ENCODE measurements at places on chromosomes 7 and 10.

DNA sequence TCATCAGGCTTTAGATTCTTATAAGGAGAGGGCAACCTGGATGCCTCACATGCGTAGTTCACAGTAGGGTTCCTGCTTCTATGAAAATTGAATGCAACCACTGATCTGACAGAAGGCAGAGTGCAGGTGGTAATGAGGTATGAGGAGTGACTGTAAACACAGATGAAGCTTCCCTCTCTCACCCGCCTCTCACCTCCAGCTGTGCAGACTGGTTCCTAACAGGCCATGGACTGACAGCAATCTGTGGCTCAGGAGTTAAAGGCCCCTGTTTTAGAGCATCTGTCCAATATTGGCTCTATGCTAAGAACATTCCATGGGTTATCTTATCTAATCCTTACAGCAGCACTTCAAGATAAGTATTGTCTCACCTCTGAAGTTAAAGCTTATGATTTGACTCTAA is 213.5 kb upstream of the NRP1 start:
- no peaks in the 10 kb centered on the region for H3K4me1 ChIP-seq
- DNase-seq = no peak
- H3K36me3 ChIP-seq = no peaks in the 10 kb centered on the region
- H3K27me3 ChIP-seq = no peaks in the 10 kb centered on the region
- H3K27ac ChIP-seq = no peak overlapping the region

GRCh38 chr7:68269405-68269804 is 1272.8 kb downstream of the TYW1 start:
- DNase-seq = no peak
- H3K4me1 ChIP-seq = no peaks in the 10 kb centered on the region
- H3K27ac ChIP-seq = no peak overlapping the region
- H3K36me3 ChIP-seq = no peaks in the 10 kb centered on the region
- H3K4me3 ChIP-seq = no peak overlapping the region
- no peaks in the 10 kb centered on the region for H3K27me3 ChIP-seq

DNA sequence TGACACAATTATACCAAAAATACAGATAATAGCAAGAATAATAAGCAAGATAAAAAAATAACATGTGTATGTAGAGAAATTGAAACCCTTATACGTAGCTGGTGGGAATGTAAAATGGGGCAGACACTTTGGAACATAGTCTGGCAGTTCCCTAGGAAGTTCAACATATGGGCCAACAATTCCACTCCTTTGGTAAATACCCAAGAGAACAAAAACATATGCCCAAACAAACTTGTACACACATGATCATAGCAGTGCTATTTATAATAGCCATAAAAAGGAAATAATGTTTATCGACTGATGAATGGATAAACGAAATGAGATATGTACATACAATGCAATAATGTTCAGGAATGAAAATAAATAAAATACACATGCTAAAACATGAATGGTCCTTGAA is 462.4 kb upstream of the SORCS1 start:
- no peaks in the 10 kb centered on the region for H3K27me3 ChIP-seq
- H3K27ac ChIP-seq = no peak overlapping the region
- H3K4me3 ChIP-seq = no peak overlapping the region
- DNase-seq = no peak
- no peaks in the 10 kb centered on the region for H3K4me1 ChIP-seq
- no peaks in the 10 kb centered on the region for H3K36me3 ChIP-seq

DNA sequence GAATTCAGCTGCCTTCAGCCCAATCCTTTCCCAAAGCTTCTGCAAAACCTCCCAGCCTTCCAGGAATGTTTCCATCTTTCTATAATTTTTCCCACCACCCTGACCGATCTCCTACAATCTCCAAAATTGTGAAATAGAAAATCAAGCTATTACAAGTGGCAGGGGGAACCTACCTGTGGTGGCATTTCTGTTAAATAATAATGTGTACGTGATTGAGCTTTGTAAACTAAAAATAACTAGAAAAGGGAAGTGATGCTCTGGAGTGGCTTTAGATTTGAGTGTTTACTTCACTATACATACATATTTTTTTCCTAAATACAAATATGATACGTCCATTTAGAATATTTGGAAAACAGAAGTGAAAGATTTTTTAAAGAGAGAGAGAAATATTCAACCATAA is 593.6 kb downstream of the GRM8 start:
- no peaks in the 10 kb centered on the region for H3K36me3 ChIP-seq
- no peaks in the 10 kb centered on the region for H3K4me1 ChIP-seq
- no peak overlapping the region for H3K4me3 ChIP-seq
- H3K27ac ChIP-seq = no peak overlapping the region
- no peak for DNase-seq

- H3K27me3 ChIP-seq = no peaks in the 10 kb centered on the region
- peak overlapping the region; percentile 95 for H3K27ac ChIP-seq
- no peak for DNase-seq
- peaks cover 22% of the 10 kb centered on the region for H3K4me1 ChIP-seq
- H3K4me3 ChIP-seq = peak overlapping the region; percentile 25
- no peaks in the 10 kb centered on the region for H3K36me3 ChIP-seq
These were observed 2.2 kb upstream of the SKIDA1 start for GRCh38 chr10:21527598-21528235.

DNA sequence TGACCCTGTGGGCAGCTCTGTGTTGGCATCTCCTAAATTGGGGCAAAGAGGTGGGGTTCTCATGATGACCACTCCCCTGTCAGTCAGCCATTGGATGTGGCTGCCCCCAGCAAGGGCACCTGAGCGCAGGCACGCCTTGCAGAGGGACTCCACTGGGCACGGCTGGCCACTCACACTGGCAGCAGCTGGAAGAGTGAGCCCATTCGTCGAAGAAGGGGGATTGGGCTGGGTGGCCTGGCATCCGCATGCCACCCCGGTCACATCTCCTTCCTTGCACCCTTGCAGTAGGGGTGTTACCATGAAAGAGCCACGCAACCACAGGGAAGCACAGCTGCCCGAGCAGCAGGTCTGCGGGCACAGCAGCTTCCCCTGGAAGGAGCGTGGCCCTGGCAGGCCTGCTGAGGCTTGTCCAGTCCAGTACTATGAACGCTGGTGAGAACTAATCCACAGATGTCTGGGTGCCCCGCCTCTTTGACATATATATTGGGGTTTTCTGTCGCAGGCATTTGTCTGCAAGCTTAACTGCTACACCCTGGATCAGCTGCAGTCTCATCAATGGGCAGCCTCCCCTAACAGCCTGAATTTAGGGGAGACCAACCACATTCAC is 25.7 kb upstream of the GRB10 start:
- no peaks in the 10 kb centered on the region for H3K36me3 ChIP-seq
- peaks cover 25% of the 10 kb centered on the region for H3K4me1 ChIP-seq
- H3K4me3 ChIP-seq = no peak overlapping the region
- no peak for DNase-seq
- H3K27me3 ChIP-seq = no peaks in the 10 kb centered on the region
- H3K27ac ChIP-seq = no peak overlapping the region

DNA sequence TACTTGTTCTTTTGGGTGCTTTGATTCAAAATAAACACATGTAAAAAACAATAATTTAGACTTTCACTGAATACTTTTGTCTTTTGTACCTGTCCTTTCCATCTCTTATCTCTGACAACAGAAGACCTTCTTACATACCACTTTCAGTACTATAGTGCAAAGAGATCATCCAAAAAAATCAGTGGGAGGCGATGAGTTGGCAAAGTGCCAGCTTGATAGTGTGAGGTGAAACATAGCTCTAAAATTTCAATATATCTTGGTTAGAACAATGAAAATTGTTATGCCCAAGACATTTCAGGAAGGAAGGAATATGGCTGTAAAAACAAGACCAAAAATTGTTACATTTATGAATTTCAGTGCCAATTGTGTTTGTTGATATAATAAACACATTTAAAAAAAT is 390.2 kb upstream of the COBL start:
- no peak overlapping the region for H3K27ac ChIP-seq
- no peaks in the 10 kb centered on the region for H3K27me3 ChIP-seq
- no peaks in the 10 kb centered on the region for H3K36me3 ChIP-seq
- no peak for DNase-seq

- H3K27me3 ChIP-seq = no peaks in the 10 kb centered on the region
- H3K4me3 ChIP-seq = no peak overlapping the region
- no peaks in the 10 kb centered on the region for H3K36me3 ChIP-seq
- no peak overlapping the region for H3K27ac ChIP-seq
- H3K4me1 ChIP-seq = no peaks in the 10 kb centered on the region
- no peak for DNase-seq
These were observed 180.3 kb upstream of the MYO3A start for GRCh38 chr10:25753776-25754175.

DNA sequence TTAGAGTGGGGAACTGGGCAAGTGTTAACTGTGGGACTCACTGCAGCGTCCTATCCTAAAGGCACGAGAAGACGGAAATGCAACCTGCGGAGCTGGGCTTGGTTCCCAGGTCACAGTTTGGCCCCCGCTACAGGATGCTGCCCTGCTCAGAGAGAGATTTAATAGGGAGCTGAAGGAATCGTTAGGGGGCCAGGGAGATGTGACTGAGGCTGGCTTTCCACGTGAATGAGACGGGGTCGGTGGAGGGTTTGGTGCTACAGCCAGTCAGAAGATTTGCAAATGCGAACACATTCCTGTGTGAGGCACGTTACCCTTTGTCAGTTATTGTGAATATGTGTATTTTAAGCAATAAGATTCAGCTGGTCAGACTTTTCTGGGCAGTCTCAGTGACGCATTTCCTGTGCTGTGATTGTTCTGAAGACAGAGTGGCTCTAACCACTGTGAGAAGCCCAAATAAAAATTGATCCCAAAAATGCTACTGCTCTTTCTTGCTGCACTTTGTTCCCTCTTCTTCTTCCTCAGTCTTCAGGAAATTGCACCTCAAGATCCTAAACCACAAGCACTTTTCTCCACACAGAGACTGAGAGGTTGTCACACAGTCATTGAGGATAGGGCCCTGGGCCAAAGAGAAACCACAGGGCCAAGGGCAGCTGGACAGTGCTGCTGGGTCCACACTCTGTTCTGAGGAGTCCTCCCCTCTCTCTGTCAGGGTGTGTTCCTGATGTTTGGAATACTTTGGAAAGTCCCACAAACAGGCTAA is 21.2 kb downstream of the CYP17A1 start:
- no peaks in the 10 kb centered on the region for H3K27me3 ChIP-seq
- peaks cover 11% of the 10 kb centered on the region for H3K4me1 ChIP-seq
- no peak overlapping the region for H3K4me3 ChIP-seq
- DNase-seq = peak; percentile 31

GRCh38 chr10:119395280-119396007 is 147.1 kb downstream of the RGS10 start:
- H3K4me3 ChIP-seq = no peak overlapping the region
- DNase-seq = no peak
- H3K36me3 ChIP-seq = no peaks in the 10 kb centered on the region
- no peaks in the 10 kb centered on the region for H3K4me1 ChIP-seq

GRCh38 chr7:152133804-152134203 is 108.3 kb downstream of the GALNT11 start:
- no peak for DNase-seq
- no peak overlapping the region for H3K27ac ChIP-seq
- H3K4me1 ChIP-seq = no peaks in the 10 kb centered on the region
- H3K4me3 ChIP-seq = no peak overlapping the region

- peaks cover 89% of the 10 kb centered on the region for H3K4me1 ChIP-seq
- H3K27me3 ChIP-seq = no peaks in the 10 kb centered on the region
- no peak overlapping the region for H3K4me3 ChIP-seq
These were observed 8.5 kb upstream of the RSBN1L start for GRCh38 chr7:77687747-77688144.

GRCh38 chr7:43058271-43059066 is 54.0 kb upstream of the HECW1 start:
- no peaks in the 10 kb centered on the region for H3K36me3 ChIP-seq
- no peak overlapping the region for H3K27ac ChIP-seq
- H3K27me3 ChIP-seq = no peaks in the 10 kb centered on the region
- H3K4me1 ChIP-seq = no peaks in the 10 kb centered on the region
- no peak for DNase-seq

DNA sequence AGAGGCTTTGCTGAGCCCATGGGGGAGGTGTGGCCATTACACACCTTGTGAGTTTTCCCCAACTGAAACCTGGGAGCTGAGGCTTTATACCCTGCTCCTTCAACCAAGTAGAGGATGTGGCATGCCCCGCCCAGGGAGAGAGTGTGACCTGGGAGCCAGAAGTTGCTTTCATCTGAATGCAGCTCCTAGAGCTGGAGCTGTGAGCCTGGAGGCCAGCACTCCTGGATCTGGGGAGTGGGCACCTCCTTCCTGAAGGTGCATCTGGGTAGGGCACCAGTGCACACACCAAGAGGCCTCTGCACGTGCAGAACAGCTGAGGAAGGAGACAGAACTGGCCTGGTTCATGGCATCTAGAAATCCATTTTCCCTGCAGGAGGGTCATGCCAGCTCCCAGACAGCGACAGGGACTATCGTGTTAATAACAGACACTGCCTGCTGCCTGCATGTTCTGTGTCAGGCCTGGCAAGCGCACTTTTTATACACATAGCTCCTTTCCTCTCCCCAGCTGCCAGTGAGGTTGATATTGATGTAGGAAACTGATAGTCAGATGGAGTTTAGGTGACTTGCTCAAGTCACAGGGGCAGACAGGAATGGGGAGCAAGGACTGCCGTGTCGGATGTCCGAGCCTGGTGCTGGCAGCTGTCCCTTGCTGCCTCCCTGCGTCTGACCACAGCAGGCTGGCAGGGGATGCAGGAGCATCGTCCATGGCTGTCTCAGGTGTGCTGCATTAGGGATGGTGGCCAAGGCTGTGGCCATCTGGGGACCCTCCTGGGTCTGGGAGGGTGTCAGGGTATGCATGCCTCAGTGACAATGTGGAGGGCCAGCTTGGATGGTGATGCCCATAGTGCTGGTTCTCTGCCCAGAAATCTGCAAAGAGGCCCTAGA is 189.9 kb upstream of the CXCL12 start:
- H3K27me3 ChIP-seq = no peaks in the 10 kb centered on the region
- H3K36me3 ChIP-seq = no peaks in the 10 kb centered on the region
- no peak for DNase-seq
- H3K4me3 ChIP-seq = no peak overlapping the region
- no peaks in the 10 kb centered on the region for H3K4me1 ChIP-seq
- H3K27ac ChIP-seq = no peak overlapping the region

DNA sequence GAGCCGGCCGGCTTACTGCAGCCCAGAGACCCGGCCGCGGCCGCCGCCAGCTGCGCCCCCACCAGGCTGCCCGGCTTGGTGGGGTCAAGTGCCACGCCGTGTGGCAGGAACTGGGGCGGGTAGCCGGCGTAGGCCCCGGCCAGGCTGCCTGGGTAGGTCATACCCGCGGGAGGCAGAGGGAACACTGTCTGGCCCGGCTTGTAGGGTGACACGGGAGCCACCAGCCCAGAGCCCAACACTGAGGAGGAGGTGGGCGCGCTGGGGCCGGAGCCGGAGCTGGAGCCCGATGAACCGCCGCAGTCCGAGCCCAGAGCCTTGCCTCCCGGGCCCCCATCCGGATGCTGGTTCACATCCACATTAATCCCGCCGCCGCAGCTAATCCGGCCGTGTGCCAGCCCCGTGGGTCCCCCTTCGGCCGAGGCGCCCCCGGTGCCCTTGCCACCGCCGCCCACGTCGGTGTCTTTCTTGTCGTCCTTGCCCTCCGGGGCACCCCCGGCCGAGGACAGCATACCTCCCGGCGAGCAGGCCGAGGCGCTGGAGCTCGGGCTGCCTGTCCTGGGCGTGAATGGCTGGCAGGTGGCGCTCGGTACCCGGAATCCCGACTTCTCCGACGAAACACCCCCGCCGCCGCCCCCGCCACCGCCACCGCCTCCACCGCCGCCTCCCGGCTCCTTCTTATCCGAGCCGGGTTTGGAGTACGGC is 2.0 kb downstream of the ZNF503 start:
- H3K4me3 ChIP-seq = peak overlapping the region; percentile 63
- no peaks in the 10 kb centered on the region for H3K27me3 ChIP-seq
- H3K4me1 ChIP-seq = peaks cover 10% of the 10 kb centered on the region
- no peaks in the 10 kb centered on the region for H3K36me3 ChIP-seq
- DNase-seq = peak; percentile 91

Measured in body of pancreas (tissue), 4 donors.